ENCODE measurements at places on chromosomes 13 and 19.

DNA sequence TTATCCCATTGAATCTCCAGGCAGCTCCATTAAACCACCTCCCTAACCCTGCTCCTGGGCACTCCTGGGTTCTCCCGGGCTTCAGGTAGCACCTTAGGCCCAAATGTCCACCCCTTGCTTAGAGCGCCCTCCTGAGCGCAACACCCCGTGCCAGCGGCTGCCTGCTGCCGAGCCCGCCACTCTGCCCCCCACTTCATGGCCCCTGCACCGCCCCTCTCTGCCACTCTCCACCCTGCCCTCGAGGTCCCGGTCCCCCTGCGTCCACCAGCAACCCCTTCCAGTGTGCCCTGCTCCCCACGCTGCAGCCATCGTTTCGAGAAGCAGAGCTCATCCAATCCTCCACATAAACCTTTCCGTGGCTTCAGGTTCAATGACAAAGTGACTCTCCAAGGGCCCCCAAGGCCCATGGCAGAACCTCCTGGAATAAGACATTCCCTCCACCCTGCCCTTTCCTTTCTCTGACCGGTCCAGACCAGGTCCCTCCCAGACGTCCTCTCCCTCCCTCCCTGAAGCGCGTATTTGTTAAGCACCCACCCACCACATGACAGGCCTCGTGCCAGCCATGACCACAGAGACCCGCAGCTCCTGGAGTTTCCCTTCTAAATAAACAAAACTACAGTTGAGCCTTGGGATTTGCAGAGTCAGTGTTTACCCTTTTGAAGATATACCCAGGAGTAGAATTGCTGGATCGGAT is 66.6 kb downstream of the ARHGEF18 start:
- H3K27me3 ChIP-seq = no peaks in the 10 kb centered on the region
- no peaks in the 10 kb centered on the region for H3K36me3 ChIP-seq
- no peak overlapping the region for H3K4me3 ChIP-seq
- peak; percentile 61 for DNase-seq
- H3K27ac ChIP-seq = peak overlapping the region; percentile 36

- DNase-seq = no peak
- no peaks in the 10 kb centered on the region for H3K27me3 ChIP-seq
- no peak overlapping the region for H3K4me3 ChIP-seq
- no peaks in the 10 kb centered on the region for H3K36me3 ChIP-seq
- H3K4me1 ChIP-seq = no peaks in the 10 kb centered on the region
Observed at GRCh38 chr13:79044415-79044814, 361.6 kb downstream of the RBM26 start.

- no peaks in the 10 kb centered on the region for H3K4me1 ChIP-seq
- no peak for DNase-seq
- peaks cover 57% of the 10 kb centered on the region for H3K27me3 ChIP-seq
- no peak overlapping the region for H3K4me3 ChIP-seq
- no peak overlapping the region for H3K27ac ChIP-seq
- no peaks in the 10 kb centered on the region for H3K36me3 ChIP-seq
Observed at GRCh38 chr13:25169356-25169755, 2.7 kb downstream of the AMER2 start.

- H3K36me3 ChIP-seq = no peaks in the 10 kb centered on the region
- DNase-seq = no peak
- H3K4me3 ChIP-seq = no peak overlapping the region
- no peak overlapping the region for H3K27ac ChIP-seq
- no peaks in the 10 kb centered on the region for H3K27me3 ChIP-seq
Observed at GRCh38 chr13:31204592-31204991, 4.8 kb downstream of the B3GLCT start.

GRCh38 chr19:3335431-3336350 is 30.7 kb upstream of the NFIC start:
- peaks cover 45% of the 10 kb centered on the region for H3K4me1 ChIP-seq
- peak overlapping the region; percentile 91 for H3K27ac ChIP-seq
- no peak for DNase-seq
- no peaks in the 10 kb centered on the region for H3K36me3 ChIP-seq
- no peaks in the 10 kb centered on the region for H3K27me3 ChIP-seq

GRCh38 chr13:66354879-66355751 is 875.0 kb downstream of the PCDH9 start:
- no peaks in the 10 kb centered on the region for H3K27me3 ChIP-seq
- H3K36me3 ChIP-seq = no peaks in the 10 kb centered on the region
- H3K27ac ChIP-seq = no peak overlapping the region
- H3K4me3 ChIP-seq = no peak overlapping the region

- H3K27me3 ChIP-seq = no peaks in the 10 kb centered on the region
- no peak overlapping the region for H3K27ac ChIP-seq
- H3K4me1 ChIP-seq = no peaks in the 10 kb centered on the region
- H3K36me3 ChIP-seq = no peaks in the 10 kb centered on the region
- DNase-seq = no peak
Observed at GRCh38 chr13:74825152-74825937, 656.6 kb downstream of the TBC1D4 start.

- no peaks in the 10 kb centered on the region for H3K27me3 ChIP-seq
- no peak for DNase-seq
- peaks cover 6% of the 10 kb centered on the region for H3K4me1 ChIP-seq
- H3K36me3 ChIP-seq = peaks cover 63% of the 10 kb centered on the region
- H3K27ac ChIP-seq = no peak overlapping the region
Observed at GRCh38 chr19:48975947-48976847, 11.1 kb downstream of the FTL start.

DNA sequence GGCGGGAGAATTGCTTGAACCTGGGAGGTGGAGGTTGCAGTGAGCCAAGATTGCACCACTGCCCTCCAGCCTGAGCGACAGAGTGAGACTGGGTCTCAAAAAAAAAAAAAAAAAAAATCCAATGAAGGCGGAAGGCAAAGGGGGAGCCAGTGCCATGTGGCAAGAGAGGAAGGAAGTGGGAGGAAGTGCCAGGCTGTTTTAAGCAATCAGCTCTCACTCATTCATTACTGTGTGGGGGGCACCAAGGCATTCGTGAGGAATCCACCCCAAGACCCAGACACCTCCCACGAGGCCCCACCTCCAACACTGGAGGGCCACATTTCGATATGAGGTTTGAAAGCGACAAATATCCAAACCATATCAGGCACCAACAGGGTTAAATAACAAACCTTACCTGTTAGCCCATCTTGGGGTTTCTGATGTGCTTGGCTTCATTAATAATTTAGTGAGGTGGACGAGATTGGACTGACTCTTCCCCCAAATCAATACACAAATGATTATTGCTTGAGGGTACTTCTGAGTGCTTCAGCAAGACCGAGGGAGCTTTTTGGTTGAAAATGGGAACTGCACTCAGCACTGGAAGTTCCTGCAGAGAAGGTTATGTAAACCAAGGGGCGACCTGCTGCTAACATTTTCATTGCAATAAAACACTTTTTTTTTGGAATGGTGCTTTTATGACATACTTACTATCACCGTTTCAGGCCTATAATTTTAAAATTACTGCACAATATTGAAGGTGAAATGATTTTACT is 7.5 kb upstream of the LRP3 start:
- H3K27me3 ChIP-seq = no peaks in the 10 kb centered on the region
- no peak overlapping the region for H3K27ac ChIP-seq
- DNase-seq = peak; percentile 39
- H3K4me3 ChIP-seq = no peak overlapping the region
- no peaks in the 10 kb centered on the region for H3K36me3 ChIP-seq

DNA sequence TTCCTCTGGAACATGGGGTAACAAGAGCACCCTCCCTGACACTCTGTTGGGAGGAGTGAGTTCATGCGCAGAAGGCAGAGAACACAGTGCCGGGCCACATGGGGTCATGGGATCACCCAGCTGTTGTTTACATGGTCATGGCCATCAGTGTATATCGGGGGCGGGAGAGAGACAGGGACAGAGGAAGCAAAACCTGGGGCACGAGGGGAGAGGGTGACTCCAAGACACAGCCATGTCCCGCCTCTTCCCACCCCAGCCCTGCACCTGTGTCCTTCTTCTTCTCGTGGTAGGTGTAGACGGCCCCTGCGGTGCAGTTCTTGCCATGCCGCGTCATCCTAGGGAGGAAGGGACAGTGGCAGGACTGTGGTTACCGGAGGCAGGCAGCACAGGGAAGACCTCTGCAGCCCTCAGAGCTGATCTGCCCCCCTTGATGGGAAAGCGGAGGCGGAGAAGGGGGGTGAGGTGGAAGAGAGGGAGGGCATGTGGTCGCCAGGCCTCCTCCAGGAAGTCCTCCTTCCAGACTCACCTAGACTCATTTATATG is 19.9 kb downstream of the NOSIP start:
- DNase-seq = no peak
- peaks cover 51% of the 10 kb centered on the region for H3K36me3 ChIP-seq
- no peaks in the 10 kb centered on the region for H3K27me3 ChIP-seq
- no peak overlapping the region for H3K4me3 ChIP-seq
- peaks cover 31% of the 10 kb centered on the region for H3K4me1 ChIP-seq
- H3K27ac ChIP-seq = no peak overlapping the region

- H3K4me3 ChIP-seq = peak overlapping the region; percentile 45
- no peaks in the 10 kb centered on the region for H3K36me3 ChIP-seq
- H3K27me3 ChIP-seq = no peaks in the 10 kb centered on the region
- H3K4me1 ChIP-seq = peaks cover 23% of the 10 kb centered on the region
Observed at GRCh38 chr19:8501981-8502380, 459 bp downstream of the PRAM1 start.

GRCh38 chr13:110170020-110170790 is 136.8 kb downstream of the COL4A1 start:
- H3K27me3 ChIP-seq = no peaks in the 10 kb centered on the region
- H3K27ac ChIP-seq = no peak overlapping the region
- peaks cover 82% of the 10 kb centered on the region for H3K36me3 ChIP-seq
- H3K4me1 ChIP-seq = no peaks in the 10 kb centered on the region
- DNase-seq = no peak

- H3K36me3 ChIP-seq = no peaks in the 10 kb centered on the region
- H3K4me1 ChIP-seq = no peaks in the 10 kb centered on the region
- H3K27ac ChIP-seq = no peak overlapping the region
- no peak for DNase-seq
Observed at GRCh38 chr13:67238277-67238859, 8.2 kb upstream of the PCDH9 start.

DNA sequence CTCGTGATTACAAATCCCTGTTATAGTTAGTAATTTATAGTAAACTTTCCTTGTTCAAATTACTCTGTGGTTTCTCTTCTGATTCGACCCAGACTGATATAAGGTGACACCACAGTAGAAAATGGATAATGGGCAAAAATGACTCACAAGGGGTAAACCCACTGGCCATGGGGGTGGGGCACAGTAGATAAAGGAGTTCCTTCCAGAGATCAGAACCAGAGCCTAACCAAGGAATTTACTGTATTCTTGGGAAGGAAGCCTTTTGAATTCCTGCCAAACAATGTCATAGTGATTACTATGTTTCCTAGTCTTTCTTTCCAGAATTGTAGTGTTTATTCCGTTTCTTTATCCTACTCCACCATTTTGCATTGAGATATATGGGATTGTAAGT is 21.9 kb downstream of the MIR17HG start:
- no peaks in the 10 kb centered on the region for H3K36me3 ChIP-seq
- H3K4me3 ChIP-seq = no peak overlapping the region
- no peaks in the 10 kb centered on the region for H3K4me1 ChIP-seq

- no peak overlapping the region for H3K4me3 ChIP-seq
- H3K27ac ChIP-seq = no peak overlapping the region
- H3K4me1 ChIP-seq = peaks cover 20% of the 10 kb centered on the region
- no peak for DNase-seq
- no peaks in the 10 kb centered on the region for H3K27me3 ChIP-seq
Observed at GRCh38 chr19:7191946-7192691, 102.1 kb downstream of the INSR start.

DNA sequence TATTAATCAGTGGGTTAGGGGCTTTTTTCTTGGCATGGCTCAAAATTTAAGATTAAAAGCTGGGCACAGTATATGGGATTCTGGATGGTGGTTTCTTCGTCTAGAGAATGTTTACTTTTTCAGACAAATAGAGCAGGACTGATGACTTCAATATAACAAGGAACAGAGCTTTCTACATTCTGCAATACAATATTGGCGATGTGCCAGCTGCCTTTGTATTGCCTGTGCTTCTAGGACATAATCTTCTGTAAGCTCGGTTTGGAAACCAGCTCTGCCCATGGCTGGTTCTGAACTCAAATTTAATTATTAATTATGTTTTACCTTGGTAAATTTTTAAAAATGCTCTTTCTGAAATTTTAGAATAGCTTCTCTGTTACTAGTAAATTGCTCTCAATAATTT is 139.1 kb upstream of the TRPC4 start:
- no peak overlapping the region for H3K4me3 ChIP-seq
- no peaks in the 10 kb centered on the region for H3K27me3 ChIP-seq
- DNase-seq = no peak

GRCh38 chr19:4870025-4870700 is 2.7 kb upstream of the PLIN3 start:
- H3K4me1 ChIP-seq = peaks cover 19% of the 10 kb centered on the region
- no peak overlapping the region for H3K4me3 ChIP-seq
- no peak overlapping the region for H3K27ac ChIP-seq
- H3K36me3 ChIP-seq = no peaks in the 10 kb centered on the region
- no peaks in the 10 kb centered on the region for H3K27me3 ChIP-seq
- DNase-seq = peak; percentile 65

DNA sequence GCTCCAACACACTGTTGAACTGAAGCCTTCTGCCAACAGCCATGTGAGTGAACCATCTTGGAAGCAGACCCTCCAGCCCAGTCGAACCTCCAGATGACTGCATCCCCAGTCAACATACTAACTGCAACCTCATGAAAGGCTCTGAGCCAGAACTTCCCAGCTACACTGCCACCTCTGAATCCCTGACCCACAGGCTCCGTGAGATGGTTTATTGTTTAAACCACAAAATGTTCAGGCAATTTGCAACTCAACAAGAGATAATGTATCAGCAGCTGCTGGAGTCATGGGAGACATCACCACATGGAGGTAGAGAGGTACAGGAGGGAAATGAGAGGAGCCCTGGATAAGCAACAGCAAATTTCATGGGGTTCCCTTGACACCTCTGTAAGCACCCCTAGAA is 266.4 kb upstream of the NBEA start:
- DNase-seq = no peak
- H3K27me3 ChIP-seq = no peaks in the 10 kb centered on the region
- H3K27ac ChIP-seq = no peak overlapping the region
- no peaks in the 10 kb centered on the region for H3K4me1 ChIP-seq

DNA sequence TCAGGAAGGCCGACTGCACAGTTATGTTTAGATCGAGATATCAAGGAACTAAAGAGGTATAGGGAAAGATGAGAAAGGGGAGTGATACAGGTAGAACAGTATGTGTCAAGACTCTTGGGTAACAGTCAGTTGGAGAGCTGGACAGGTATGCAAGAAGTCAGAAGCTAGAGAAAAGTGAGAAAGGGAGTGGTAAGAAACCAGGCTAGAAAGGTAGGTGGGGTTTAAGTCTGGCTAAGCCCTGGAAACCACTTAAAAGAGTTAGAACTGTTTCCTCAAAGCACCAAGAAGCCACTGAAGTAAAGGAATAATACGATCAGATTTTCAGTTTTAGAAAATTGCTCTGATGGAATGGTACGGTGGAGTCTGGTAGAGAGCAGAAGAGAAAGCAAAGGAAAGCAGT is 196.4 kb downstream of the VWA8 start:
- DNase-seq = no peak
- H3K4me1 ChIP-seq = no peaks in the 10 kb centered on the region
- H3K4me3 ChIP-seq = no peak overlapping the region

DNA sequence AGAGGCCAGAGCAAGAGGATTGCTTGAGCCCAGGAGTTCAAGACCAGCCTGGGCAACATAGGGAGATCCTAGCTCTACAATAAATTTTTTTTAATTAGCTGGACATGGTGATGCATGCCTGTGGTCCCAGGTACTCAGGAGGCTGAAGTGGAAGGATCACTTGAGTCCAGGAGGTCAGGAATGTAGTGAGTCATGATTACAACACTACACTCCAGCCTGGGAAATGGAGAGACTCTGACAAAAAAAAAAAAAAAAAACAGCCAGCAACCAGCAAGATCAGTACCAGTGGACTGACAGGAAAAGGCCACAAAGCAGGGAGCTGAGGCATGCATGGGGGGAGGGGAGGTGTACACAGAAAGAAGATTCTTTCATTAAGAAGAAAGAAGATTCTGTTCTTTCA is 52.7 kb upstream of the RFXAP start:
- no peak overlapping the region for H3K4me3 ChIP-seq
- H3K4me1 ChIP-seq = no peaks in the 10 kb centered on the region
- no peak for DNase-seq
- no peaks in the 10 kb centered on the region for H3K27me3 ChIP-seq
- no peaks in the 10 kb centered on the region for H3K36me3 ChIP-seq
